ENCODE measurements at places on chromosomes 5 and 9. TPM values are rescaled to one million over a fixed set of nuclear protein-coding genes. Genes with fewer than 3 reads are reported as not detected.

DNA sequence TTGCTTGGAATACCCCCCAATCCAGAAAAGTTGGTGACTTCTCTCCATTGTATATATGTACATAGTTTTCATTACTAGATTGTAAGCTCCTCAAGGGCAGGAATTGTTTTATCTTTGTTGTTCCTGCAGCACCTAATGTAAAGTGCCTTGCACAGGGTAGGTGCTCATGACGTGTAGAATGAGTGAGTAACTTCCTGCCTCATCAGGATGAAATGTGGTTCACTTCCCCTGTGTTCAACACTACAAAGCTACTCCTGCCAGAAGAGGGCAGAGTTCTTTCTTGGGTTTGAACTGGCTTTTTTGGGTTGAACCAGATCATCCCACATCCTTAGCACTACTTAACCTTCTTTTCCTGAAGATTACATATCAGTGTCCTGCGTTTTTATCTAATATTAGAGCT lies 23.9 kb downstream of the GTF3C4 start:
- no peak for DNase-seq

DNA sequence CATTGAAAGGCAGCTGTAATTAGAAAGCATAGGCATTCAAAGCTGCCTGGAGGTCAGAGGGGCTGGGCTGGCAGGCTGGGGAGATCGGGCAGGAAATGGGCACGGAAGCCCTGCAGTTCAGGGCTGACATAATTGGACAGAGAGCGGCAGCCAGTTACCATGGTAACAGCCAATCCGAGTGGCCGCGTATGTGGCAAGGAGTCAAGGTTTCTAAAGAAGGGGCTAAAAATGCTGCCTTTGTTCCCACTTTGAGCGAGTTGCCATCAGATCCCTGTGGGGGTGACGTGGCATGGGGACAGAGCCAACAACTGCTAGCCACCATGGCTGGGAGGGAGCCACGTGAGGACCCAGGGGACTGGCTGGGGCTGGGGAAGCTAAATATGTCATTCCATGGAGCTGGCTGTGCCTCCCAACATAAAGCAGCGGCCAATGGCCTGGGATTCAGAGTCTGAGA lies 44.7 kb upstream of the NDFIP1 start:
- DNase-seq: peak; percentile 88

Gene SIT1
- not detected for total RNA-seq

Gene ENTPD2
- not detected for total RNA-seq
